Stomach (tissue), 19 donors: ENCODE measurements at places on chromosomes 2 and 18. TPM values are rescaled to one million over a fixed set of nuclear protein-coding genes. Genes with fewer than 3 reads are reported as not detected.

Gene INHBB
- total RNA-seq = 2.2 TPM

DNA sequence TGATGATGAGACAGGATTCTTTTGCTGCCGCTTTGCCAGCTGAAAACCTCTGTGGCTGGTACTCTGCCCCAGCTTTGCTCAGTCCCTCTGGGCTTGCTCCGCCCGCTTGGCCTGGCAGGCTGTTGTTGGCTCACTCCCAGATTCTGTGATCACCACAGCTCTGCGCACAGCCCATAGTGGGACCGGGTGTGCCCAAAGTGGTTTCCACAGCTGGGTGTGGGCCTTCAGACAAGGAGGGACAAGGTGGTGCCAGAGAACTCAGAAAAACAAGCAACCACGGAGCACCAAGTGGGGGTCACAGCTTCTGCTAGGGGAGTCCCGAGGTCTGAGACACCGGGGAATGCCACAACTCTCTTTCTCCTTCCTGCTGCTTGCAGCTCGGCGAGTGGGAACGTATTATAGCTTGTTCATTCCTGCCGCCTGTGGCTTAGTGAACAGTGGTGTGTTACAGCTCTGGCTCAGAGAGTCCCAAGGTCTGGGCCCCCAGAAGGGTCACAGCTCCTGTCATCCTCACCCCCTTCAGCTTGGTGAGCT lies 9.2 kb upstream of the KYNU start:
- no peaks in the 10 kb centered on the region for H3K36me3 ChIP-seq
- no peaks in the 10 kb centered on the region for H3K27me3 ChIP-seq
- H3K27ac ChIP-seq = peak overlapping the region; percentile 17
- no peaks in the 10 kb centered on the region for H3K4me1 ChIP-seq
- no peak overlapping the region for H3K4me3 ChIP-seq
- DNase-seq = peak; percentile 53

- H3K4me1 ChIP-seq = peaks cover 19% of the 10 kb centered on the region
- no peak overlapping the region for H3K27ac ChIP-seq
- peak; percentile 27 for DNase-seq
- no peak overlapping the region for H3K4me3 ChIP-seq
- no peaks in the 10 kb centered on the region for H3K27me3 ChIP-seq
Measured at GRCh38 chr2:33307659-33308270, 168.7 kb upstream of the RASGRP3 start.

Gene PLCL1
- total RNA-seq = 28.7 TPM

GRCh38 chr2:43154685-43155084 lies 71.7 kb downstream of the ZFP36L2 start:
- H3K27me3 ChIP-seq = no peaks in the 10 kb centered on the region
- no peak overlapping the region for H3K4me3 ChIP-seq
- H3K36me3 ChIP-seq = no peaks in the 10 kb centered on the region
- H3K4me1 ChIP-seq = peaks cover 57% of the 10 kb centered on the region

DNA sequence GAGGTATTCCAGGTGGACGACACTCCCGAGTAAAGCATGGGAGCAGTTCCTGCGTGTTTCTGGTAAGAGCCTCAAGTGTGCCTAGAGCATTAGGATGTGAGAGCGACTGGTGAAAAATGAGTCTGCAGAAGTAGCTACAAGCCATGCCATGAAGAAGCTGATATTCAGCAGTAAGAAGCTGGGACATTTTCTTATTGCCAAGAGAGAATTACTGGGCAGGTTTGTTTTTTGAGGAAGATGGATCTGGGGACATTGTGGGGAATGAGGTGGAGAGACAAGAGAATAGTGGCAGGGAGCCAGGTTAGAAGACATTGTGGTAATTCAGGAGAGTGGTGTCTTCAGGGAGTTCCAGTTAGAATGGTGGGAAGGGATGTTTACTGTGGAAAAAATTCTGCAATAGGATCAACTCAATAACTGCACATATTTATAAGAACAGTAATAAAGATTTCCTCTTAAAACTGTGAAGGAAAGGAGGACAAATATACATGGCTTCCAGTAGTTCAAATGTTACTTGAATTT lies 38.2 kb downstream of the CRIM1 start:
- H3K36me3 ChIP-seq = no peaks in the 10 kb centered on the region
- peaks cover 53% of the 10 kb centered on the region for H3K4me1 ChIP-seq
- no peak overlapping the region for H3K27ac ChIP-seq
- DNase-seq = no peak

- no peak overlapping the region for H3K27ac ChIP-seq
- no peak for DNase-seq
- H3K27me3 ChIP-seq = no peaks in the 10 kb centered on the region
Measured at GRCh38 chr2:171210864-171211431, 50.3 kb upstream of the TLK1 start.

DNA sequence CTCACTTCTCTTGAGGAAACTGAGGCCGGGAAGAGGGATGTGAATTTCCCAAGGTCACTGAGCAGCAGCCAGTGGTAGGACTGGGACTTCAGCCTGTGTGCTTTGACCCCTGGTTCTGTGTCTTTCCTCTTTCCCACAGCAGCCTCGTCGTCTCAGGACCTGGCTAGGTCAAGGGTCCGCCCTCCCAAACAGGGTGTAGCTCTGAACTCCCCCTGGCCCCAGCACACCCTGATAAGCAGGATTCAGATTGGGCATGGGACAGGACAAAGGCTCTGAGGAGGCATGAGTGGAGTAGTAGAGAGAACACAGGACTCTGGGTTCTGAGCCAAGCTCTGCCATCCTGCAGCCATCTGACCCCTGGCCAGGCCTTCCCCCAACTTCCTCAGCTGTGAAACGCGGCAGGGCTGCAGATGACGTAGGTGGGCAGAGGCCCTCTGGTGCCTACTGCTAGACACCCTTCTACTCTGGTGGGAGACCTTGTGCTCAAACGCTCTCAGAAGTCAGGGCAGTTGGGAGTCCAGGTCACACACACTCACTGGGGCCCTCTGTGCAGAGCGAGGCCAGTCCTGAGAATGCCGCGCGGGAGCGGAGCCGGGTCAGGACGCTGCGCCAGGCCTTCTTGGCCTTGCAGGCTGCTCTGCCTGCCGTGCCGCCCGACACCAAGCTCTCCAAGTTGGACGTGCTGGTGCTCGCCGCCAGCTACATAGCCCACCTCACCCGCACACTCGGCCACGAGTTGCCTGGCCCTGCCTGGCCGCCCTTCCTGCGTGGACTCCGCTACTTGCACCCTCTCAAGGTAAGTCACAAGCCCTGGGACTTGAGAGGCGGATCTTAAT lies 984 bp downstream of the TCF23 start:
- no peaks in the 10 kb centered on the region for H3K27me3 ChIP-seq
- H3K27ac ChIP-seq = no peak overlapping the region
- no peak for DNase-seq
- no peak overlapping the region for H3K4me3 ChIP-seq
- no peaks in the 10 kb centered on the region for H3K4me1 ChIP-seq

- no peaks in the 10 kb centered on the region for H3K36me3 ChIP-seq
- no peak overlapping the region for H3K27ac ChIP-seq
- H3K27me3 ChIP-seq = no peaks in the 10 kb centered on the region
- no peak for DNase-seq
Measured at GRCh38 chr2:21415234-21415633, 291.5 kb downstream of the TDRD15 start.

GRCh38 chr2:220396287-220396686 lies 768.9 kb downstream of the SLC4A3 start:
- no peak overlapping the region for H3K27ac ChIP-seq
- no peaks in the 10 kb centered on the region for H3K4me1 ChIP-seq
- no peaks in the 10 kb centered on the region for H3K36me3 ChIP-seq

DNA sequence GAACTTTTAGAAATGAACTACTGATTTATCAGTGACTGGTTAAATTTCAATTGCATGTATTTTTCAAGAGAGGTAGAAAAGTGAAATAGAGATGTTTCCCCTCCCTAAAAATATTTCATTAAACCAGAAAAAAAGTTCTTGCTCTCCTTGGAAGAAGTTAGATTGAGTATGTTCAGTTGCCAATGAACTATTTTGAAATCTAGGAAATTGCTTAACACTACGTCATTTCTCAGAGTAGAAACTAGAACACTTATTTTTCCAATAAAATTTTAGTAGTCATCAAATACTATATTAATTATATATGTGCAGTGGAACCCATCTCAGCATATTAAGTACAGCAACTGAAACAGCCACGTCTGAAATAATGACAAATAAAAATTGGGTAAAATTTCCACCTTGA lies 51.8 kb upstream of the STAT1 start:
- H3K4me1 ChIP-seq = no peaks in the 10 kb centered on the region
- H3K36me3 ChIP-seq = no peaks in the 10 kb centered on the region
- H3K27ac ChIP-seq = no peak overlapping the region
- no peak for DNase-seq
- no peaks in the 10 kb centered on the region for H3K27me3 ChIP-seq
- no peak overlapping the region for H3K4me3 ChIP-seq

- H3K4me1 ChIP-seq = no peaks in the 10 kb centered on the region
- no peak overlapping the region for H3K27ac ChIP-seq
- H3K36me3 ChIP-seq = no peaks in the 10 kb centered on the region
- no peaks in the 10 kb centered on the region for H3K27me3 ChIP-seq
Measured at GRCh38 chr18:69217196-69218000, 183.3 kb upstream of the DOK6 start.

Gene REG1B
- total RNA-seq = not detected

Gene GREB1
- total RNA-seq = 37.9 TPM

DNA sequence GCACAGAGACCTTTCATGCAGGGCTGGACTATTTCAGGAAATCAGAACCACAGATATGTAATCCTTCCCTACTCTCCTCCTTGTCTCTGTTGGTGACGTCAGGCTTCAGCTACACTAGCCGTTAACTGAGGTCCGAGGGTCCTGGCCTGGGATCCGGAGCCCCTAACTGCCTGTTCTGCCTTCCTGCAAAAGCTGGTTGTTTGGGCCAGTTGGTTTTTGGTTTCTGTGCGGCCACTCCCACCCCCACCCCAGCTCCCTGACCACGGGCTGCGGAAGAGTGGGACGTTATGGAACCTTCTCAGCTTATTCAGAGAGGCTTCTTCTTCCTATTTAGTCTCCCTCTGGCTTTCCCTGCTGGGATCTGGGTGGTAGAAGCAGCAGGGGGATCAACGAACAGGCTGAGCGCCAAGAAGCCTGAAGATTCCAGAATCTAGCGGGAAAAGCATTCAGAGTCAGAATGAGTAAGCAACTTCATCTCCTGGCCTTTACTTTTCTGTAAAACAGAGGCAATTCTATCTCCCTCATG lies 49.3 kb upstream of the ROCK2 start:
- H3K4me1 ChIP-seq = peaks cover 66% of the 10 kb centered on the region
- DNase-seq = no peak
- no peak overlapping the region for H3K4me3 ChIP-seq
- no peaks in the 10 kb centered on the region for H3K27me3 ChIP-seq
- no peaks in the 10 kb centered on the region for H3K36me3 ChIP-seq
- H3K27ac ChIP-seq = peak overlapping the region; percentile 72

GRCh38 chr2:213164263-213164662 lies 12.9 kb upstream of the IKZF2 start:
- H3K27ac ChIP-seq = no peak overlapping the region
- no peaks in the 10 kb centered on the region for H3K27me3 ChIP-seq
- H3K4me1 ChIP-seq = no peaks in the 10 kb centered on the region
- H3K4me3 ChIP-seq = no peak overlapping the region

DNA sequence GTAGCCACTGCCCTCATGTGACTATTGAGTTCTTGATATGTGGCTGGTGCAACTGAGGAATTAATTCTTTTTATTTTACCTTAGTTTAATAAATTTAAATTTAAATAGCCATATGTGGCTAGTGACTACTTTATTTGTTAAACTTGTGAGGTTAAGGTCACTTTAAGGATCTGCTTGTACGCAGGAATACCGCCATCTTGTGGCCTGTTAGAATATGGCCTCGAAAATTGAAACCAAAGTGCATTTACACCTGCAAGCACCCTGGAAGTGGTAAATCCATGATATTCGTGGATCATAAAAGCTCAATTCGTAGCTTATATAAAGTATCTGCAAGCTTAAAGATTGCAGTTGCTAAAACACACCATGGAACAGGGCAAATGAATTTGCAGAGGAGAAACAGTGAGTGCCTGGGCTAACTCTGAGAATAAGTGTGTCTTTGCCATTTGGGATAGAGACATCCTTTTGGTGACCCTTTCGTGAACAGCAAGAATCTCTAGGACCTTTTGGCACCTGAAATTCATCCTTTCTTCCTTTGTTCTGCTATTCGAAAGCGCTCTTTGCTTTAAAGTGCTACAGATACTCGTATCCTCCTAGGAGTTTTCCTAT lies 59.9 kb upstream of the REG3A start:
- no peak overlapping the region for H3K27ac ChIP-seq
- H3K36me3 ChIP-seq = no peaks in the 10 kb centered on the region
- H3K4me3 ChIP-seq = no peak overlapping the region
- peak; percentile 77 for DNase-seq

DNA sequence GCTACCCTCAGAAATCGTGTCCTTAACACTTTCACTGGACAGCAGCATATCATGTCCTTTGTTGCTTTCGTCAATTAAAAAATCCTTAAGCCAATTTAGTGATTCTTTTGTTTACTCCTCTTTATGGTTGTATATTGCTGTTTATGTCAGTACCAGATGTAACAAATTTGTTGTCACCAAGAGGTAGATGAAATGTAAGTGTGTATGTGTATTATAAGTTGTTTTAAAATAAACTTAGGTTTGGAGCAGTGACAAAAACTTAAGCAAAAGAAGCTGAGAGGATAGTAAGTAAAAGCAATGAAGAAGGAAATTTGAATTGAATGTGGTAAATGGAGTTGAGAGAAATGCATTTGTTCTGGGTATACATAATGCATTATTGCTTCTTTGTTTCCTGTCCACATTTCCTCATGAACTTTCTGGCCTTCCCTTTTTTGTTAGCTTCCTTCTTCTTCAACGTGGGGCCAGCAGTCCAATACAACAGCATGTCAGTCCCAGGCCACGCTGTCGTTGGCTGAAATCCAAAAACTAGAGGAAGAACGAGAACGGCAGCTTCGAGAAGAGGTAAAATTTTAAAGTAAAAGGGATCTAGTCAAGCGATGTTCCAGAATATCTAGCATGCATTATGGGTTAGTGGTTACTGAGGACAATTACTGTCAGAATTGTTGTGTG lies 30.5 kb upstream of the SNORC start:
- DNase-seq = peak; percentile 46
- no peaks in the 10 kb centered on the region for H3K27me3 ChIP-seq
- no peak overlapping the region for H3K27ac ChIP-seq
- peaks cover 15% of the 10 kb centered on the region for H3K4me1 ChIP-seq
- peaks cover 86% of the 10 kb centered on the region for H3K36me3 ChIP-seq

GRCh38 chr2:160974803-160975202 lies 185.4 kb upstream of the TANK start:
- DNase-seq = no peak
- no peaks in the 10 kb centered on the region for H3K36me3 ChIP-seq
- H3K4me3 ChIP-seq = no peak overlapping the region

- H3K4me3 ChIP-seq = no peak overlapping the region
- H3K27me3 ChIP-seq = no peaks in the 10 kb centered on the region
- H3K4me1 ChIP-seq = no peaks in the 10 kb centered on the region
Measured at GRCh38 chr2:146874260-146874658, 970.6 kb upstream of the ACVR2A start.

Gene TRIM54
- not detected for total RNA-seq

DNA sequence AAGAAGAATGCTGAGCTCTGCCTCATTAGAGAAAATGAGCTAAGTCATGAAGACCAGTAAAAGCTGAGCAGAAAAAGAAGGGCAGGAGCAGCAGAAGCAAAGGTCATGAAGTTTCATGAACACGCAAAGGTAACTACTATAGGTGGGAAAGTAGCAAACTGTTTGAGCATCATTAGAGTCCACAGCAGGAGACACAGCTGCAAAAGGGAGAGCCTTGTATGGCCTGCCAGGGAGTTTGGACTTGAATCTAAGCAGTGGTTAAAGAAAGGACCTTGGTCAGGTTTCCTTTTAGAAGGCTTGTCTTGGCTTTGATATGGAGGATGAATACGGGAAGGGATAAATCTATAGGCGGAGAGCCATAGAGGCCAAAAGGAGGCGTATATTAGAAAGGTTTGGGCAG lies 34.0 kb downstream of the DAPL1 start:
- H3K36me3 ChIP-seq = no peaks in the 10 kb centered on the region
- DNase-seq = no peak
- H3K27me3 ChIP-seq = no peaks in the 10 kb centered on the region
- no peak overlapping the region for H3K4me3 ChIP-seq
- H3K4me1 ChIP-seq = peaks cover 11% of the 10 kb centered on the region
